M059J (cell line): ENCODE measurements at places on chromosomes 2 and 18.

- no peak for DNase-seq
These were observed 232.5 kb downstream of the TFCP2L1 start for GRCh38 chr2:121052521-121052920.

DNA sequence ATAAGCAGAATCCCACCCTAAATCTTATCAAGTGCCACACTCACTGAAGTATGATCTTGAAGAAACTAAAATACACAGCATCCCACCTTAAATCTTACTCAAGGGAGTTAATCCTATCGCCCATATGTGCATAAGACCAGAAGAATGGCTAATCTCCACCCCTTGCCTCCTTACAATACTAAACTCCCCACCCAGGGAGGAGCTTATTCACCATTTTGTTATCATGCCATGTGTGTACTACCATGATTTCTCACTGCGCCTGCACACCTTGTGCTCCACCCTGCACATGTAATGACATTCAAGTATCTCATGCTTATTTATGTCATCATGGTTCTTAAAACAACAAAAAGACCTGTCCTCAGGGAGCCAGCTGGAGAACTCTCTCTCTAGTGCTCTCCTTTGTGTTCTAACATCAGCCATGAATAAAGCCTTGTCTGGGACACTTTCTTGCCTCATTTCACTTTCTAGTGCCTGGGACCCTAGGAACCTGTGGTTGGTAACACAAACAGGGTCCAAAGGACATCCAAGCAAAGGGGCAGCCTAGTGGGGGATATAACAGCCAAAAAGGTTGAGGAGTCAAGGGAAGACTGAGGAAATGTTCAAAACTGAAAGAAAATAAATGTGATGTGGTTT lies 87.4 kb downstream of the SLC66A3 start:
- DNase-seq = no peak

DNA sequence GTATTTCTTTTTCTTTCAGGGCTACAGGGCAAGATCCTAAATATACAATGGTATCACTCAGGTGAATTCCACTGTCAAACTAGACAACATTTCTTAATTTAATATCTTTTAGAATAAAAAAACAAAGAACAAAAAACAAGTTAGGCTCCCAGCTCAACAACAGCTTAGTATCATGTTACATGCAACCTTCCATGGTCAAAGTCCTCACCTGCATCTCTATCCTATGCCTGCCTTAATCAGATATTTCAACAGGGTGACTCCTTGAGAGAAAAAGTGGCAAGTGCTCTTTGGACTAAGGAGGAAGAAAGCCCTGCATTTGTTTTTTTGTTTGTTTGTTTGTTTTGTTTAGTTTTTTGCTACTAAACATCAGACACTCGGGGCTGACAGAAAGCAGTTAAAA lies 50.2 kb downstream of the WDFY1 start:
- DNase-seq = no peak

DNA sequence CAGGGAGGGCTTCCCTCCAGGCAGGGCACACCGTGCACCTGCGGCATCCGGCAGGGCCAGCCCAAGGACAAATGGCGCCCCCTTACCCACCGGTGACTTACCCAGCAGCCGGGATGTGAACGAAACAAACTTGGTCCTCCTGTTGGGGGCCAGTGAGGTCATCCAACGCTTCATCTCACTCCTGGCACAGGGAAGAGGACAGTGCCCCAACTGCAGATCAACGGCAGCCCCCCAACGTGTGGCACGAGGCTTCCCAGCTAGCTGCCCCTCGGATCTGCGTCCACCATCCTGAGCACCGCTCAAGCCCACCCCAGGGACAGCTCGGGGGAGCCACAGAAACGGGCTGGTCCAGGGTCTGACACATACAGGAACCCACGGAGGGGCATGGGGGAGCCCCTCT lies 12.0 kb downstream of the SNORC start:
- DNase-seq = no peak

- DNase-seq = peak; percentile 95
These were observed 11.1 kb upstream of the SCG2 start for GRCh38 chr2:223613017-223613950.

DNA sequence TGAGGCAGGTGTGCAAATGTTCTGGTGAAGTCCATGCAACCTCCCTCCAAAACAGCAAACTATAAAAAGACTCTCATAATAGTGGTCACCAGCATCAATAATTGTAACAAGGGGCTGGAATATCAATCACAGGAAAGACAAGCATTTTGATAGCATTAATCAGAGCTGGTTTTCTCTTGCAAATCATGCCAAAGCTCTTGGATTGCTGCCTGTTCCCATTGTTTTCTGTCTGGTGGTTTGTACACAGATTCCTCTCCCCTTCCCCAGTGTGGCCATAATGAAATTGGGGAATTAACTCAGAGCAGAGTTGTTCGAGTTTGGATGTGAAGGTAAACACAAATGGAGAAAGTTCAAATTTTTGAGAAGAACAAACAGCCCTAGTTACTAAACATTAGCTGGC lies 134.2 kb downstream of the CDCA7 start:
- DNase-seq = no peak

GRCh38 chr18:34315591-34316352 lies 91.1 kb upstream of the NOL4 start:
- no peak for DNase-seq

- no peak for DNase-seq
These were observed 22.9 kb upstream of the CUL3 start for GRCh38 chr2:224608104-224608503.

GRCh38 chr18:52615321-52615720 lies 275.3 kb downstream of the DCC start:
- no peak for DNase-seq

GRCh38 chr2:18845854-18846445 lies 256.6 kb upstream of the NT5C1B start:
- DNase-seq = no peak

DNA sequence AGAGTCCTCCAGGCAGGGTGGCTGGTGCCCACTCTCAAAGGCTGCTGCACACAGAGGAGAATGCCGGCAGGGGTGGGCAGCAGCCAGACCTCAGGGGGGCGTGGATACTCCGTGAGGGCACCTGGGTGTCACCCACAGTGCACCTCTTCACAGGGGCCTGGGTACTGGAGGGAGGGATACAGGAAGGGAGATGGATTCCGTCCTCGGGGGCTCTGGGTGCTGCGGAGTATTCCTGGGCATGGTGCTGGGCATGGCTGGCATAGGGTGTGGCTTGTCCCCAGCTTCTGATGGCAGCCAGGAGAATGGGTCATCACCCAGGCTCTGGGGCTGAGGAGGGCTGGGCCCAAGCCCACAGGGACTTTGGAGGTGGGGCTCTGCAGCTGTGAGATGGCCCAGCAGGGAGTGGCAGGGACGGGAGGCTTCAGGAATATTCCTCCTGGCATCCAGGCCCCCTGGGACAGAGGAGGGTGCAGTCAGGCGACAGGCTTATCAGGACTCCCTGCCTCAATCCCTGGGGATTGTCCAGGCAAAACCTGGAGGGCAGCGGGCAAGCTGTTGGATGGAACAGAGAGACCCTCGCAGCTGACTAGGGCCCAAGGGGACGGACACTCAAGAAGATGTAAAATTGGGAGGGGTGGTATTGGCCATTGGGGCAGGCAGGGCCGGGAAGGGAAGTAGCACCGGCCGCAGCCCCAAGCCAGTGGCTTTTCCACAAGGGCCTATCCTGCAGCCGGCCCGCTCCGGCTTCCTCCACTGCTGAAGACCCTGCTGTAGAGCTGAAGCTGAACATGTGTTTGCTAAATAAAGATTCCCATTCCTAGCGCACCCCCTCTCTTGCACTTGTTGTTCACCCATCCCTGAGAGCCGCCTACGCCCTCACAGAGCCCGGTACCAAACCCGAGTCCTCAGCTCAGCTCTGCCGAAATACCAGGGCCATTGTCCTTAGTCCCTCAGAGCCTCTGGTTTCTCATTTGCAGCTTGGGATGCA lies 5.7 kb upstream of the KLHL30 start:
- no peak for DNase-seq

DNA sequence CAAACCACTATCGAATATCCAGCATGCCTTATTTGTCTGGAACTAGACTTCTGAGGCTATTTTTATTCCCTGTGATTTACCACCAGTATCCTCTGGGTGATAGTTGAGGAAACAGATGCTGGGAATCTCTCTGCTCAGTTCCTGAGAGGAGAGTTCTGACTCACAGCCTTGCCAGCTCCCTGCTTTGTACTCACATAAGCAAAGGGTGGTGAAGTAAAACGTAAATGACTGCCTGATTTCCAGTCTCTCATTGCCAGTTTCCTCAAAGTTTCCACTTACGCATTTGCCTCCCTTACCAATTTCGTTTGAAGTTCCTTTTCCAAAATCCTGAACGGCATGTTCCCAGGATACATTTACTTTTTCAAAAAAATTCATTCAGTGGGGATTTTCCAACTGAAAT lies 69.2 kb upstream of the HNRNPA3 start:
- peak; percentile 54 for DNase-seq

GRCh38 chr2:1892529-1893250 lies 148.4 kb upstream of the PXDN start:
- no peak for DNase-seq

- DNase-seq = no peak
These were observed 438.5 kb downstream of the ZNF516 start for GRCh38 chr18:76056471-76057110.

GRCh38 chr18:69400253-69400975 lies at the start of gene DOK6:
Gene DOK6 (plus strand): TSS chr18:69400888.
- peak; percentile 72 for DNase-seq

DNA sequence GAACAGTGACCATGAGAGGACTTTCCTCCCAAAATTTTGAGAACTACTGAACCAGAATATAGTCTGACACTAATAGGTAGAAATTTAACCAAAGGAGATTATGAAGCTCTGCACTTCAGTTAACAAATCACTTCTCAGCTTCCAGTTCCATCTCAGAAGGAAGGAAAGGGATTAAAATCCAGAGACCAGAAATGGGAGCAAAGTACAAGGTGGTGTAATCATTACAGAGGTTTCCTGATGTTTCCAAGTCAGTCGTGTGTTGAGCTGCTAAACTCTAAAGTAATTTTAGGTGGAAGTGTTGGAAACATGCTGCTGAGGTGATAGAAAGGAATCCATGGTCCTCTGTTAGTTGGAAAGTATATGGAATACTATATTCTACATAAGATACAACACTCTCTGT lies 10.8 kb downstream of the TYMS start:
- no peak for DNase-seq
